ENCODE measurements at places on chromosomes 5 and 9.

- DNase-seq, result no peak
Observed at GRCh38 chr9:130632841-130633240, 31.6 kb upstream of the PRDM12 start.

- no peak for DNase-seq
Observed at GRCh38 chr5:178292826-178293205, 60.2 kb upstream of the PHYKPL start.

GRCh38 chr5:80437326-80437725 is 29.5 kb downstream of the ZFYVE16 start:
- DNase-seq, result no peak

DNA sequence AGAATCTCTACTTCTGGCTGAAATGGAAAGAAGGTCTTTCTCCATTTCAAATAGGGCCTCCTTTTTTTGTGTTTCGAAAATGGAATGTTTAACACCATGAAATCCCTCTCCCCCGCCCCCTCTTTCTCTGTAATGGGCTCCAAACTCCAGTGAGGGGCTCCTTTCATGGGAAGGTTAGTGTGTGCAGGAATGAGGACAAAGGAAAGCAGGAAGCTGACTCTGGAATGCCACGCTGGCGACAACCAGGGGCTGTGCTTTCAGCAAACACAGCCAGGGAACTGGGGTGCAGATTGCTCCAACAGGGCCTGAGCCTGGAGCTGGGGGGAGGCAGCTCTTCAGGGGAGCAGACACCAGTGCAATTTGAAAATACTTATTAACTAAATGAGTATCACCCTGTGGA is 82.8 kb downstream of the CRB2 start:
- DNase-seq, result no peak

GRCh38 chr5:35230038-35230611 is at the start of gene PRLR:
PRLR (minus strand) TSS chr5:35230487; CDS start chr5:35089620, 140,867 bp downstream.
- DNase-seq, result no peak

GRCh38 chr5:139384591-139385051 is 1.5 kb upstream of the SLC23A1 start:
- DNase-seq, result no peak
